ENCODE measurements at places on chromosomes 6 and 20.

- no peak for DNase-seq
Measured at GRCh38 chr6:100309174-100309573, 155.5 kb downstream of the SIM1 start.

- no peak for DNase-seq
Measured at GRCh38 chr6:13228264-13229204, 99.8 kb downstream of the TBC1D7 start.

DNA sequence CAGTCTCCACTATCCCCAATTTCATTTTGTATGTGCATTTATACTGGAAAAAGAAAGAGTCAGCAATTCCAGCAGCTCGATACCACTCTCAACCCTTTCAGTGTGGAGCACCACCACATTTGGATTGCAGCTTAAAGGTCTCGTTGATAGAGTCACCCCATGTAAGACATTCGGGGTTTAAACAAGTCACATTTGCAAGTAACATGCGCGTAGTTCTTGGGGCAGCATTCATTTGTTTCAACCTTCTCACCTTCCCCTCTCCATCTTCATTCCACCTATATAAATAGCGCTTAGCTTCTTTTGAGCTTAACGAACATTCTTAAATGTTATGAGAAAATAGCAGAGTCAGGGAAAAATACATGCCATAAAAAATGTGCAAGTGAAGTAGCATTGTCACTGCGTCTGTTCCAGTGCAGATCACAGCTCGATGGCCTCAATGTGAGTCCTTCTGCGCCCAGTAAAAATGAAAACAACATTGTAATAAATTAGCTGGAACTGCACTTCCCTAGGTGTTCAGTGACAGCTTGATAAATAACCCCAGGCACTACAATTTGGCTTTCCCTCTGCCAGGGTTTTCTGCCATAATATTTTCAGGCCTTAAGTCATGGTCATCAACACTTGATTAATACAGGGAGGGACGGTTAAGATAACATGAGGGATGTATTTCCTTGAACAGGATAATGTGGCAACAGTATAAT lies 737.8 kb upstream of the NRSN1 start:
- no peak for DNase-seq

- DNase-seq = no peak
Measured at GRCh38 chr20:15794409-15794808, 778.8 kb downstream of the KIF16B start.

- no peak for DNase-seq
Measured at GRCh38 chr6:108968325-108969316, 120.4 kb downstream of the ARMC2 start.

GRCh38 chr20:3509064-3509463 lies 38.2 kb downstream of the ATRN start:
- no peak for DNase-seq

GRCh38 chr6:156767603-156768467 lies 9.3 kb upstream of the ARID1B start:
- DNase-seq = no peak

GRCh38 chr6:118663993-118664985 lies 12.9 kb upstream of the CEP85L start:
- DNase-seq = no peak

GRCh38 chr20:3728354-3728753 lies 4.1 kb upstream of the HSPA12B start:
- no peak for DNase-seq

DNA sequence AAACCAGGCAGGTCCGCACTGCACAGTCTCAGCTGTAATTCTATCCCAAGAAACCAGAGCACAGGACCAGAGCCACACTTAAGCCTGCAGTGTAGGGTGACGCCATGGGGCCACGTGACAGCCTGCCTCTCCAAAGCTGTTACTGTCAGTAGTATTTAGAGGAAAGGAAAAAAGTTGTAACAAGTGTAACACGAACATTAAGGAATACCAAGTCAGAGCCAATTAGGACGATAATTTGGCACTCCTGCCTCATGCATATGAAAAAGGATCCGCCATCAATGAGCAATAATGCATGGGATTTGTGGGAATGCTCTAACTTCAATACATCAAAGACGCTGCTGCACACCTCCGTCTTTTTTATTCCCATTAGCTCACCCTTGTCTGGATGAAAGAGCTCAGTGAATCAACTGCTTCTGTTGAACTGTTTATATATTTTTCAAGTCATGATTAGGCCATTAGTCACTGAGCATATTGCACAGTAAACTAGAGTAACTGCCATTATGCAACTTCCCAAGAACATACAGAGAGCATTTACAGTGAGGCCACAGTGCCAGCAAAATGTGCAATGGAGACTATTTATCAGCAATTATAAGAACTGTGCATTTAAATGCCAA lies 79.9 kb downstream of the ATXN1 start:
- DNase-seq = no peak

GRCh38 chr20:61567204-61567603 lies 315.1 kb downstream of the CDH4 start:
- no peak for DNase-seq

- no peak for DNase-seq
Measured at GRCh38 chr20:61596687-61597330, 344.7 kb downstream of the CDH4 start.

GRCh38 chr6:123447315-123447937 lies 189.3 kb downstream of the TRDN start:
- DNase-seq = no peak

GRCh38 chr6:135289816-135290215 lies 108.7 kb downstream of the MYB start:
- no peak for DNase-seq

- DNase-seq = no peak
Measured at GRCh38 chr6:75882734-75883133, 133.7 kb downstream of the MYO6 start.

DNA sequence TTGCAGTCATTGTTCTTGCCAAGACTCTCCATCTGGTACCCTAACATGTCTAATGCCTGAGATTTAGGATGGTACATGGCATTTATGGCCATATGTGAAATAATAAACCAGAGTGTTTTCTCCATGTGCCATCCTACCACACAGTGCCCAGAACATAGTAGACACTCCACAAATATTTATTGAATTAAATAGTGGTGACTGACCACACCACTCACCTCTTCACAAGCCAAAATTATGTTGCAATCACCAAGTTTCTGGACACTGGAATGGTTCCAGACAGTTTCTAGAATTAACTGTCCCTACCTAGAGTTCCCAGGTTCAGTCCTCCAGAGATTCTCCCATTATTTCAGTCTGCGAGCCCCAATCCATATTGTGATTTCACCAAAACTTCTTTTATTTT lies 427.3 kb downstream of the KIF16B start:
- DNase-seq = no peak

GRCh38 chr6:108247965-108248536 lies 12.8 kb downstream of the SNX3 start:
- DNase-seq = no peak

- no peak for DNase-seq
Measured at GRCh38 chr6:35524380-35525020, 11.8 kb upstream of the TULP1 start.

DNA sequence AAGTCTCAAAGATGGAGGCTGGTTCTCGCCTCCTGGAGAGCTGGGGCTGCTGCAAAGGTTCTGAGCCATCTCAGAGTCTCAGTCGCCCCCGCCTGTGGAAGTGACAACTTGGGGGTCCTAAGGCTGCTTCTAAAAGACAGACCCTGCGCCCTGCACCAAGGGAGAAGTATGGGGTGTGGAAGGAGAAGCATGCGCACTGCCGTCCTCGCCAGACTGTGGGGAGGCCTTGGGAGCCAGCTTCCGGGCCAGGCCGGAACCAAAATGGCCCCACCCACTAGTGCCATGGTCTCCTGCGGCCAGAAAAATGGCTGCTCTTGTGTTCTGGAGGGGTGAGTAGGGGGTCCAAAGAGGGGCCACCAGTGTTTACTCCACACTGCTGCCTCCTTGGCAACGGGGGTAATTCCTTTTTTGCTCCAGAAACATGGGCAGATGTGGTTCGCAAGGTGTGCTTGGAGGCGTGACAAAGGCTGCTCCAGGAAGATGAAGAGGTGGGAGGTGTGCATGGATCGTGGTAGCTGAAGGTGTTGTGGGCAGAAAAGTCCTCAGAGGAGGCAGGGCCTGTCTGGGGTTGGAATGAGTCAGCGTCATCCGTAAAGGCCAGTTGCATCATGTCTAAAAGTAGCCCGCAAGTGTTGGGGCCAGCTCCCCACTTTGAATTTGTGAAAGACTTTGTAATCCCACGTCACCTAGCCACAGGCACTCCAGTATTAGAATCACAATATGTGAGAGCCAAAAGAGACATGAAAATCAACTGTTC lies 329.8 kb upstream of the SOX4 start:
- DNase-seq = no peak

DNA sequence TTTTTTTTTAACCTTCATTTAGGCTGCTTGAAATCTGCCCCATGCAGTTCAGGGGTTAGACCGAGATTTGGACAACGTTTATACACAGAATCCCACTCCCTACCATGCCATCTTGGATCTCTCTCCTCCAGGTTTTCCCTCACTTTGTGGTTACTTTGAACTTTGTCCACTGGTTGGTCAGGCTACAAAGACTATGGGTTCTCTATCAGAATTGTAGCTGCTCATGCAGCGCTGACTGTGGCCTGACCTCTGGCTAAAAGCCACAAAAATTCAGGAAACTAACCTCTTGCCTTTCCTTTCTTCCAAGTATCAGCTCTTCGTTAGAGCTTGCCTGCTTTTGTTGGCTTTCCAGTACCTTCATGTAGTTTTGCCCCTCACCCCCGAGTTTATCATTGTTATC lies 44.9 kb upstream of the KCNG1 start:
- no peak for DNase-seq

- no peak for DNase-seq
Measured at GRCh38 chr6:144840619-144841018, 555.5 kb downstream of the UTRN start.
